ENCODE measurements at places on chromosomes 5 and 9.

- DNase-seq = no peak
These were observed 807.4 kb downstream of the TLE1 start for GRCh38 chr9:80881940-80882339.

- no peak for DNase-seq
These were observed 21.5 kb downstream of the SMIM23 start for GRCh38 chr5:171806976-171807747.

GRCh38 chr5:168415971-168416370 lies 70.3 kb upstream of the RARS1 start:
- DNase-seq = no peak

DNA sequence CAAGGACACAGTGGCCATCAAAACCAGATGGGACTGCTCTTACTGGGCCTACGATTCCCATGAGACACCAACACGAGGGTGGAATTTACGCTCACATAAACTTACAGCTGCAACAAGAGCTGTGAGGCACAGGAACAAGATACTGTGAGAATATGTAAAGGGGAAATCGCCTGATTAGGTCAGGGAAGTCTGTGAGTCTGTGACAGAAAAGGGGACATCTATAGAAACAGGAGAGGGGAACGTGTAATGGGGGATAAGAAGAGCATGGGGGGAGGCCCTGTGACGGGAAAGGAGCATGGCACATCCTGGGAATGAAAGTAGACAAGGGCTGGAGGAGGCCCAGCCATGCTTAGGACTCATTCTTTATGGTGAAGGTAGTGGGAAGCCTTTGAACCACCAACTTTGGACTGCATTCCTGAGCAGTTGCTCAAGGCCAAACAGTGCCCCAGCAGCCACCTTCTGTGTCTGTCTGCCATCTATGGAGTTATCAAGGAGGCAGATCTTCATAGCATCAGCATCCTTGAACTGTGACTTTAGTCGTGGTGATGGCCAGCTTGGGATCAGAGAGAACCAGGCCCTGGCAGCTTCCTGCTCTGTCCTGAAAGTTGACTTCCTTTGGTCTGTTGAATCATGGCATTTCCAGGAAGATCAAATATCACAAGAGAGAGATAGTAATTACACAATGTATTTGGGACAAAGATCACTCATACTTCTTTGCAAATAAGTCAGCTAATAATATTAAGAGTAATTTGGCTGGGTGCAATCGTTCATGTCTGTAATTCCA lies 87.9 kb upstream of the FAM169A start:
- no peak for DNase-seq

- no peak for DNase-seq
These were observed 120.0 kb downstream of the PDZD2 start for GRCh38 chr5:31758803-31759425.

- DNase-seq = peak; percentile 38
These were observed 459 bp upstream of the ERAP2 start for GRCh38 chr5:96875791-96876291.

- DNase-seq = no peak
These were observed 1.1 kb downstream of the RUSC2 start for GRCh38 chr9:35490910-35491465.

GRCh38 chr5:124111886-124112285 lies 599.9 kb downstream of the CSNK1G3 start:
- no peak for DNase-seq

DNA sequence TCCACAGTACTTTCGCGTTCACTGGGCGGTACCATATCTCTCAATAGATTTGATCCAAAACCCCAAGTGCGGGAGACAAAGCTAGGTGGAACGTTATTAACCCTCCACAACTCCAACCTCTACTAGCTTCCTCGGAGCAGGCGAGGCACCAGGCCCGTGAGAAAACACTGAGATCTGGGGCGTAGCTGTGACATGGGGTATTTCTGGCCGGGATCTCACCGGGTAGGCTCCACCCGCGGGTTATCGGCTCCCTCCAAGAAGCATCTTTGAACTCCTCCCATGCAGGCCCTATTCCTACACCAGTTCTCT lies 350 bp upstream of the SLC25A46 start:
- DNase-seq = no peak

DNA sequence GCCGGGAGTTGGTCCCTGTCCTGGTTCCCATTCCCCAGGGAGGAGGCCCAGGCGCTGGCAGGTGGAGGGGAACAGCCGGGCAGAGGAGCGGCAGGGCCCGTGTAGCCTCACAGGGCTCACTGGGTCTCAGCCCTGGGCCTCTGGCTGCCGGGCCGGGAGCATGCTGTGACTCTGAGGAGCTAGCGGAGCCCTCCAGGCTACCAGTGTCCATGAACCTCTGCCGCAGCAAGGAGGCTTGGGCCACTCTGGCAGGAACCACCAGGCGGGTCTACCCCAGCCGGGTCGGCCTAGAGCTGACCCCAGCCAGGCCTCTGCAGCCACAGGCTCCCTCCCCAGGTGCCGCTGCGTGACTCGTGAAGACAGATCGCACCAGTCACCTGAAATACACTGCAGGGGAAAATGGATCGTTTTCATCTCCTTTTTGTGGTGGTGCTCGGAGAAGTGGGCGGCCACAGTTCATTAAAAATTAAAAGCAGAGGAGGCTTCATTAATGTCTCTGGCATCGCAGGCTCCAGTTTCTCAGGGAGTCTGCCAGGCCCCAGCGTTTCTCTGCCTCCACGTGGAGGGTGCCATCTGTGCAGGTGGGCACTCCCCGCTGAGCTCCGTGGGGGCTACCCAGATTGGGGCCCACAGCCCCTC lies 43.8 kb downstream of the KCNT1 start:
- DNase-seq = no peak

DNA sequence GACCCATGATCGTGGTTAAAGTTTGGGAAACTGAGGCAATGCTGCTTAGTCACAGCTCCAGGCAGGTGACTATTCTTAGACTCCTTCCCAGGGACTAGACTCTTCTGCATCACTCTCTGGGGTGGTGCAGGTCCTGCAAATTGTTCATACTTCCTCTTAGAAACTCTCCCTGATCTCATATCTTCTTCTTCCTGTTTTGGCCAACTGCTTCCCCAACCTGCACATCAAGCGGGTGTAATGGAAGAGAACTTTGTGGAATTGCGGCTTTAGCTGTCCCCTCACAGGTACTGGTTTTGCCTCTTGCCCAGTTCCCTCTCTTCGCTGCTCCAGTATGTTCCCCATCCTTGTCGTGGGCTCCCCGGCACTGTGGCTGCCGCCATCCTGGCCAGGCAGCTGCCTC lies 111.5 kb upstream of the CTSL start:
- no peak for DNase-seq

DNA sequence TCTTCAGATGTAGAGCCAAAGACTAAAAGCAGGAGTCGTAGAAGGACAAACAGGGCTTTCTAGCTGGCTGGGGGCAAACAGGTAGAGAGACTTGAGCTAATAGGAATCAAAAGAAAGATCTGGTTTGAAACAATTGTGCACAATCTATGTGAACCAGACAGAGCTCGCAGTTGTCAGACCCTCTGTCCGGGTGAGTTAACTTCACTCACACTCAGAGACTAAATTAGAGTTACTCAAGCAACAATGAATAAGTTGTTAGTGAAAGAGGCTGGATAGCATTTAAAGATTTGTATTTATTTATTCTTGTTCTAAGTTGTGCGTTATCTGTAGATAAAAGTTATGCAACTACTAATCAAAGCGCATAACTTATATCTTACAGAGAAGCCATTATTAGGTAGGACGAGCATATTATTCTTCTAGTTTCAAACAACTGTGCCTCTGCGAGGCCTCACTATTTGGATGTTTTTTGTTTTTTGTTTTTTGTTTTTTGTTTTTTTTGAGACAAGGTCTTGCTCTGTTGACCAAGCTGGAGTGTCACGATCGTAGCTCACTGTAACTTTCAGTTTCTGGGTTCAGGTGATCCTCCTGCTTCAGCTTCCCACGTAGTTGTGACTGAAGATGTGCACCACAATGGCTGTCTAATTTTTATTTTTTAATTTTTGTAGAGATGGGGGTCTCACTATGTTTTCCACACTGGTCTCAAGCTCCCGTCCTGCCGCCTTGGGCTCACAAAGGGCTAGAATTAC lies 13.2 kb upstream of the LNPEP start:
- DNase-seq = no peak

DNA sequence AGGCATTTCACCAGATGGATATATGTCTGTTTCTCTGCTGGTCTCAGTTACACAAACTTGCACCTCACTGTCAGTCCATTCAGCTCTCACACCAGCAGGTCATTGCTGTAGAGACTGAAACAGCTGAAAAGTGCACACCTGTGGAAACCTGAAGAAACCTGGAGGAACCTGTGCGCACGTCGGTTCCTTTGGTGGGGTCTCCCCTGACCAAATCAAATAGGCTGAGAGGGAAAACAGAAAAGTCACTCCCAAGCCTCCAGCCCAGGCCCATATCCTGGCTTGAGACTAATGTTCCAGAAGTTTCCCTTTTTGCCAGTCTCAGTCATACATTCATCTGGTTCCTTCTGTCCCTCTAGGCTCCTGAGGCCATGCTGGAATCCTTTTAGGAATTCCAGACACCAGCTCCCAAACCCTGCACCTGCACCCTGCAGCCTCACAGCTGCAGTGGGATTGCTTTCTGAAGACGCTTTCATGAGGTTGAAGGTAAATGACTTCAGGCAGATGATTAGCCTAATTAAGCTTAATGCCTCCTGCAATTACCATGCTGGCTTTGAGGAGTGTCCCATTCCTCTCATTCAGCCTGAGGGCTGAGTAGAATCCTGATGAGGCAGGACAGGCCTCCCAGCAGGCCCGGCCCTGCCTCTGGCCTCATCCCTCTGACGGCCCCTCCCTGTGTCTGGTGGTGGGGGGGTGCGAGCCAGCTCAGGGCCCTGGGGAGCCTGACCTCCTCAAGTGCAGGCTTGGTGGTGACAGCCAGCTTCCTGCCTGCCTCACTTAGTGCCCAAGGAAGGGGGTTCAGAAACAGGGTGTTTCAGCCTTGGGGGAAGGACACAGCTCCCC lies 24.3 kb upstream of the CXCL14 start:
- DNase-seq = no peak

GRCh38 chr9:19967888-19968459 lies 179.1 kb upstream of the SLC24A2 start:
- no peak for DNase-seq

DNA sequence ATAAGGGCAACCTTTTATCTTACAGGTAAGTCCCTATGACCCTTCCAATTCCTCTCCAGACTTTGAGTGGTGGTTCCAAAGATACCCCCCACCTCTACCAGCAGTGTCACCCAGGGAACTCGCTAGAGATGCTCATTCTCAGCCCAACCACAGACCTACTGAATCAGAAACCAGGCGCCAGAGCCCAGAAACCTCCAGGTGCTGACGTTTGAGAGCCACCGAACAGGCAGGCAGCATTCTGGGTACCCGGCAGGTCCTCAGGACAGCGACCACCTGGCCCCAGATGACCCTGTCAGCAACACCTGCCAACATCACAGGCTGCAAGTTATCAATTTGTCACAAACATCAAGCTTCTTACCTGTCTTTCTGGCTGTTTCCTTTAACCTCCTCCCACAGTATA lies 19.5 kb downstream of the RAPGEF1 start:
- DNase-seq = peak; percentile 39

DNA sequence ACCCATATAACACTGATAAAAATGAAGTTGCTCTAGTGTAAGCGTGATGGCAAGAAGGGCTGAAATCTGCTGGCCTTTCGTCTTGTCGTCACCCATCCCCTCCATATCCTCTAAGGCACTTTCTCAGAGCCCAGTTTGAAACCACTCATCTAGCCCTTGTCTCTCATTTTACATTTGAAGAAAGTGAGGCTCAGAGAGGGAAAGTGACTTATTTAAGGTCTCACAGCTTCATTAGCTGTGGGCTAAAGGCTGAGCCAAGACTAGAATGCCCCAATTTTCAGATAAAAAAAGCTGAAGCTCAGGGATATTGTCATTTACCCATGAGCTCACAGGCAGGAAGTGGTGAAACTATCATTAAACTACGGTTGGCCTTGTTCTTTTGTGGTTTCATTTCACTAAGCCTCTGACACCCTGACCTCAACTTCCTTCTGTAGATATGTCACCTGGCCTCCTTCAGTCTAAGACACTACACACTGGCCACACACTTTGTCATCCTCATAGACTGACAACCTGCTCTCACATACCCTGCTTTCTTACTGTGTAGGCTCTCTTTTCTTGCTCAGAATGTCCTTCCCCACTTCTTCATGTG lies 176.7 kb upstream of the DMAC1 start:
- DNase-seq = peak; percentile 84

GRCh38 chr5:51385216-51385615 lies 2.0 kb downstream of the ISL1 start:
- no peak for DNase-seq

DNA sequence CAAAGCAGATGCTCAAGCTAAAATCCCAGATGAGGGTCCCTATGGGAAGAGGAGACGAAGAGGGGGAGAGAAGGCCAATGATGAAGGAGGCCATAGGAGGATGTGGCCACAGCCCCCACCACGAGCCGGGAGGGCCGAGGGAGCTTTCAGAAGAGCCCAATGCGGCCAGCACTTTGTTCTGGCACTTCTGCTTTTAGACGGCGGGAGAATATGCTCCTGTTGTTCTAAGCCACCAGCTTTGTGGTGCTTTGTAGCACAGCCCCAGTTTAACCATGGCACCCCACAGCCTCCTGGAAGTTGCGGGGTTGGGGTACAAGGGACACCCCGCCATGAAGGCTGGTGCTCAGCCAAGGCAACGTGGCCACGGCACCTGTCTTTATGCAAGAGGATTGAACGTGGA lies 33.4 kb downstream of the LPCAT1 start:
- DNase-seq = no peak

GRCh38 chr9:98227883-98228282 lies 27.6 kb downstream of the TBC1D2 start:
- no peak for DNase-seq

- DNase-seq = no peak
These were observed 2.4 kb downstream of the SOWAHA start for GRCh38 chr5:132815454-132815853.

DNA sequence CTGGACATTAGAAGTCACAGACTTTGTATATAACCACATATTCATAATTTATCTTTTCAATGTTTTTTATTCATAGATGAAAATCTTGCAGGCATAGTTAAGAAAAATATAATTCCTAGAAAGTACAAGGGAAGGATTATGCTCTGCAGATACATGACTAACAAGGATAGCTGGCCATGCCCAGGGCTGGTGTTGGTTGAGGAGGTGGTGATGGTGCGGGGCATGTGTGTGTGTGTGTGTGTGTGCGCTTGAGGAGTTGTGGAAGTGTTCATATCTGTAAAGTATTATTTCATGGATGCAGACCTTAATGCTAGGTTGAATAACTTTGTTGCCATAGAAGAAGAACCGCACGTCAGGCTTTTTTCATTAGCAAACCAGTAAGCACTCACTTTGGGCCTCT lies 1.3 kb downstream of the S1PR3 start:
- no peak for DNase-seq

DNA sequence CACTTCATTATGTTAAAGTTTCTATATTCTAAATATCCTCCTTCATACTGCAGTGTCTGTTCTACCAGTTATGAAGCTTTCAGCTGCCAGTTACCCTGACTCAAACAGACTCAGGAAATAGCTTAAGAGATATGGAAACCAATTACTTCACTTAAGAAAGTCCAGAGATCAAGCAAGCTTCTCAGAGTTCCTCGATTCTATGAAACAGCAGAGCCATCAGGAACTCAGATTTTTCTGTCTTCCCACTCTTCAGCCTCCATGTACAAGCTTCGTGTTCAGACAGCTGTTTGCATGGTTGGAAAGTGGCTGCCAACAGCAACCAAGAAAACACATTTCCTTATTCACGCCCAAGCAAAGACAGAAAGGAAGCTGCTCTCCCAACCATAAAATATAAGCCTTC lies 216.1 kb downstream of the ACTL7B start:
- DNase-seq = no peak

Measured in CD4-positive, alpha-beta T cell treated with Interleukin-12 subunit alpha and Interleukin-12 subunit beta, for 1 hour (primary cell).